Right cardiac atrium (tissue), 5 donors: ENCODE measurements at places on chromosomes 4 and X. TPM values are rescaled to one million over a fixed set of nuclear protein-coding genes. Genes with fewer than 3 reads are reported as not detected.

Gene CYSLTR1
- total RNA-seq, result 0.84 TPM

Gene TMPRSS11D
- not detected for total RNA-seq

DNA sequence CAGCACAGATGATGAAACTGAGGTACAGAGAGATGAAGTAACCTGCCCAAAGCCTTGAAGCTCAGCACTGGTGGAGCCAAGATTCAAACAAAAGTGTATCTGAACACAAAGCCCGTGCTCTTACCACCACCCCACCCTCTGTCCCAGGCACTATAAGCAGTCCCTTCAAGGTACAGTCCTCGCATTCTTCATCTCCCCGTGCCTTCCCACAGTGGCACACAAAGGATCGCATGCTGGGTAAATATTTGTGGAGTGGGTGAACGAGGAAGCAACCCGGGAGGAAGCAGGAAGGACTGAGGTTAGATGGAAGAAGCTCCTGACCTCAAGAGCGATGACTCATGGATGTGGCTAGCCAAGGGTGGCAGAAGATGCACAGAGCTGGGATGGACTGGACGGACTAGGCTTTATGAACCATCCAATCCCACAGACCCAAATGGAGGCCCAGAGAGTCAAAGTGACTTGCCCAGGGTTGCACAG lies 18.4 kb downstream of the IQSEC2 start:
- DNase-seq, result no peak

Gene PABPC5
- total RNA-seq, result 2.8 TPM

DNA sequence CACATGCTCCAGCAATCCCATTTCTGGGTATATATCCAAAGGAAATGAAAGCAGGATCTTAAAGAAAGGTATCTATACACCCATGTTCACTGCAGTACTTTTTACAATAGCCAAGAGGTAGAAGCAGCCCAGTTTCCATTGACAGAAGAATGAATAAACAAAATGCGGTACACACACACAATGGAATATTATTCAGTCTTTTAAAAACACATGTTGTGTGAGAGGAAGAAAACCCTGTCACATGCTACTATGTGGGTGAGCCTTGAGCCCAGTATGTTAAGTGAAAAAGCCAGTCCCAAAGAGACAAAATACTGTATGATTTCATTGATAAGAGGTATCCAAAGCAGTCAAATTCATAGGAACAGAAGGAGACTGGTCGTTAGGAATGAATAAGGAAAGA lies 6.3 kb downstream of the ANXA3 start:
- DNase-seq, result no peak

Gene F8A3
- total RNA-seq, result 6.1 TPM

DNA sequence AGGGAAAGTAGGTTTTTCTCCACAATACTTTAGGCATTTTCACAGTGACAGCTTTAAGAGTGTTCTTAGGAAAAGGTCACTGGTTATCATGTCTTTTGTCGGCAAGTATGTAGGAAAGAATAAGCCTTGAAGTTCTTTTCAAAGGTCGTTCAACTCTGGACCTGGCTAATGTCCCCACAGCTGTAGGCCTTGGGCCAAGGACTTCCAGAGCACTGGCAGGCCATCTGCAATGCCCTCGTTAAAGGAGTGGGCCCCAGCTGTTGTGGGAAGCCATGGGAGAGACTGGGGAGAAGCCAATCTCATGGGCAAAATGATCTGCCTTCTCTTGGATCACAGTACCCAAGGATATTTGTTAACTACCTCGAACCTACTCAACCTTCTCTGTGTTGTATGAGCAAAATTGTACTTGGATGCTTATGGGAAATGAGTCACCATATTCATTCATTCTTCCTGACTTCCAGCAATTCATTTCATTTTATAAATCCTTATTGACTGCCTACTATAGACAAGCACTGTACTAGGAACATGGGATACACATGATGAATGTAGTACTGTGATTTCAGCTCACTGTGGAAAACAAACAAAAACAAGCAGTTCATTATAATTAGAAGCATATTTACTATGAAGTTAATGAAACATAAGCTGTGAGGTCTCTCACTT lies 141.1 kb upstream of the KIT start:
- DNase-seq, result no peak

Gene FDCSP
- not detected for total RNA-seq

GRCh38 chr4:5100986-5101385 lies 49.7 kb downstream of the STK32B start:
- DNase-seq, result no peak

Gene ETDB
- not detected for total RNA-seq

Gene ATP11C
- 5.6 TPM for total RNA-seq

- no peak for DNase-seq
Measured at GRCh38 chrX:24173115-24173847, 23.8 kb downstream of the ZFX start.

- DNase-seq, result no peak
Measured at GRCh38 chr4:141046255-141046654, 87.0 kb downstream of the RNF150 start.

DNA sequence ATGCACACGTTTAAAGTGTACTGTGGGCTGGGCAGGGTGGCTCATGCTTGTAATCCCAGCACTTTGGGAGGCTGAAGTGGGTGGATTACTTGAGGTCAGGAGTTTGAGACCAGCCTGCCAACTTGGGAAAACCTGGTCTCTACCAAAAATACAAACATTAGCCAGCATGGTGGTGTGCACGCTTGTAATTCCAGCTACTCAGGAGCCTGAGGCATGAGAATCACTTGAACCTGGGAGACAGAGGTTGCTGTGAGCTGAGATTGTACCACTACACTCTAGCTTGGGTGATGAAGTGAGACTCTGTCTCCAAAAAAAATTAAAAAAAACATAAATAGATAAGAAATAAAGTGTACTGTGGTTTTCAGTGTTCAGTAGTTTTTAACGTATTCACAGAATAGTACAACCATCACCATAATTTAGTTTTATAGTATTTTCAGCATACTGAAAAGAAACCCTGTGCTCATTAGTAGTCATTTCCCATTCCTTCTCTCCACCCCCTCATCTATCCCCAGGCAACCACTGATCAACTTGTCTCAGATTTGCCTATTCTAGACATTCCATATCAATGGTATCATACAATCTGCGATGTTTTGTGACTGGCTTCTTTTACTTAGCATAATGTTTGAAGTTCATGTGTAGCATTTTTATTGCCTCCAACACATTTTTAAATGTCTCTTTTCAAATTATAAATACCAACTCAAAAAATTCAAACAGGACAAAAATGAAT lies 19.1 kb downstream of the SLAIN2 start:
- DNase-seq, result no peak

DNA sequence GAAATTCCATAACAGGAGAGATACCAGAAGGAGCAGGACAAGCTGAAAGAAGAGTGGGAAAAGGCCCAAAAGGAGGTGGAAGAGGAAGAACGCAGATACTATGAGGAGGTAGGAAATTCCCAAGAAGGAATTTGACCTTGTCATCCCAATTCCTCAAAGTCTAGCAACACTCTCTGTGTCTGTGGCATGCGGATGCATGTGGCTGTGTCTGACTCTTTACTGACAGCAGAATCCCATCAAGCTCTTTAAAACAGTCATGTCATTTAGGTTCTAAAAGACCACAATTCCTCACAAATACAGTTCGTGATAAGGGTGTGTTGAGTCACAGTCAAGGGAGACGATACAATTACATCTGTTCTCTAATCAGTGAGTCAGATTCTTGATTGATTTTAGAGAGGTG lies 68.5 kb downstream of the PHOX2B start:
- no peak for DNase-seq

DNA sequence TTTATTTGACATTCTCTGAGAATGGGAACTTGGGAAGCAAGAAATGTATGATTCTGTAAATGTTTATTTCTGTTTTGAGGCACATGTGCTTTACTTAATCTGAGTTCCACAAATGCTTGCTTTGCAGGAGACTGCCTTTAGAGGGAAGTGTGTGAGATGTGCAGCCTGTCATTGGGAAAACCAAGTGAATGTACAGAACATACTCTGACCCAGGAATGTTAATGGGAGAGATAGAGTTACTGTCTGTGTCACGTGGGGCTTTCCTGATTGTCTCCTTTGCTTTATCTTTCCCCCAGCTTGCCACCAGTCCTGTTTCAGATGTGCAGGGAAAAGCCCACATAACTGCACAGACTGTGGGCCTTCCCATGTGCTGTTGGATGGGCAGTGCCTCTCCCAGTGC lies 218.6 kb upstream of the ANXA3 start:
- DNase-seq, result no peak

- peak; percentile 35 for DNase-seq
Measured at GRCh38 chrX:153766871-153767673, 3.0 kb downstream of the PLXNB3 start.

Gene SHISA3
- total RNA-seq, result 3.5 TPM

DNA sequence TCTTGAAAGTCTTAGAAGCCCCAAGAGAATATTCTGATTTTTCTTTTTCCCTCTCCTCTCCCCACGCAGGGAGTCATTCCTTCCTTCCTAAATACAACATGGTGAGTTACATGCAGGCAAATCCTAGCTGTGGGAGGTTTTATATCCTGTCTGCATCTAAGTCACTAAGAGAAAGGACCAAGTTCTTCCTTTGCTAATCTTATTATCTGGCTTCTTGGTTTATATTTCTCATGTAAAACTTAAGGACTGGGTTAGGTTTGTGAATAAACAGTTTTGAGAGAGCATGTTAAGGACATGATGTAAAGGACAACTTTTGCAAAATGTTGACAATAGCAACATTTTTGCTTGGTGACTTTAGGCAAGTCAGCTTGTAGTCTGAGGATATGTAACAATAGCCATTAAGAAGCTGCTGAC lies 5.1 kb upstream of the CXCL9 start:
- no peak for DNase-seq

Gene IGBP1
- total RNA-seq, result 42.9 TPM

Gene HS3ST1
- total RNA-seq, result 4.7 TPM

Gene FAM9C
- not detected for total RNA-seq

DNA sequence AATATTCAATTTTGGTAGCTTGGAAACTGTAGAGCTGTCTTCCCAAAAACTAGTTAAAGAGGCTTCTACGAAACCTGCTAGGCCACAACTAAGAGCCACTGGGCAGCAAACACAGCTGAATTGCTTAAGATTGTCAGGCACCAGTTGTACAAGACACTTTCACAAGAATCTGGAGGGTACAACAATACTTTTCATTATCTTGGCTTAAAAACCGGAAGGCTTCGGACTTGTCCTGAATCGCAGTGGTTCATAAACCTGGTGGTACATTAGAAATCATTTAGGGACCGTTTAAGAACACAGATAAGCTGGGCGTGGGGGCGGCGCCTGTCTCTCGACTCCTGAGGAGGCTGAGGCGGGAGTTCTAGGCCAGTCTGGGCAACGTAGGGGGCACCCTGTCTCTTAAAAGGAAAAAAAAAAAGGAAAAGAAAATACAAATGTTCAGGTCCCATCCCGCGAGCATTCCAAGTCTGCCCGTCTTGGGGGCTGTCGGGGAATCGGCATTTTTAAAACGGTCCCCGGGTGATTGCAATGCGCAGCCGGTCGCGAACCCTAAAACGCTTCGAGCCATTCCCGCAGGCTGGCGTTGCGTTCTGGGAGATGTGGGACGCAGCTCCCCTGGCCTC lies 763 bp downstream of the PYURF start:
- peak; percentile 83 for DNase-seq

GRCh38 chr4:53651156-53651735 lies 60.0 kb upstream of the LNX1 start:
- no peak for DNase-seq

DNA sequence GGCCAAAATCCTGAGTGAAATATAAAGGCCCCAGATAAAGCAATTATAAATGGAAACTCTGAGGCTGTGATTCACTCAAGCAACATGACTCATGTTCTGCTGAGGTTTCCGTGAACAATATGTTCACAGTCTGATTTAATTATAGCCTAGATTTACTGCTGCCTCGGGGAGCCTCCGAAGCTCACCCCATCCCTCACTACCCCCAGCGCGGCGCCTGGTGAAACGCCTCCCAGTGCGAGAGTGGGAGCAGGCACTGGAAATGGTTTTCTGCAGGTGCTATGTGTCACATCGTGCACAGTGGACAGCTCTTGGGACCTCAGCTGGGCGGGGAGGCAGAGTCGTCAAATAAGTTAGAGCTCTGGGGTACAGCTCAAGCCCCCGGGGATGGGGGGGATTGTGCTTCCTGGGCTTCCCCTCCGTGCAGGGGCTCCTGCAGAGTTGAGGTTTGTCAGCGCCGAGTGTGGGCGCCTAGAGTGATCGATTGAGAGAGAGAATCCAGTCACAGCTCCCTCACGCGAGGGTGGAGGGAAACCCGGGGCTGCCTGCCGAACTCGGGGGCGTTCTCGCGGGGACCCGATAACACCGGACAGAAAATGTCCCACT lies 110.6 kb downstream of the PHKA2 start:
- peak; percentile 67 for DNase-seq

- DNase-seq, result no peak
Measured at GRCh38 chr4:71444395-71444794, 105.6 kb downstream of the SLC4A4 start.

DNA sequence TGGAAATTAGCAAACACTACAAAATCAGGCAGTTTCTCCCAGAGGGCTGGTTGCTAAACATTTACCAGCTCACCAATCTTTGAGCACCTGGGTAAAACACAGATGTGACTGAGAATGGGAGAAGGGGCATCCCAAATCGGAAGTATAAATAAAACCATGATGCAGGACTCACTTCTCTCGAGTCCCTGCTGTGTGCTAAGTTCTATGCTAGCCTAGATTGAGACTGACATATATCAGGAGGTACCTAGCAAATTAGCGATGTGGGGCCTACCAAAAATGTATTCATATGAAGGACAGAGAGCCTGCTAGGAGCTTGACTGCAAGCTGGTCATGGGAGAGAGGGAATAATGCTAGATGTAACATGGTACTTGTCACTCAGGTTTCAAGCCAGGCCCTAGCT lies 171.9 kb upstream of the PGRMC2 start:
- no peak for DNase-seq

DNA sequence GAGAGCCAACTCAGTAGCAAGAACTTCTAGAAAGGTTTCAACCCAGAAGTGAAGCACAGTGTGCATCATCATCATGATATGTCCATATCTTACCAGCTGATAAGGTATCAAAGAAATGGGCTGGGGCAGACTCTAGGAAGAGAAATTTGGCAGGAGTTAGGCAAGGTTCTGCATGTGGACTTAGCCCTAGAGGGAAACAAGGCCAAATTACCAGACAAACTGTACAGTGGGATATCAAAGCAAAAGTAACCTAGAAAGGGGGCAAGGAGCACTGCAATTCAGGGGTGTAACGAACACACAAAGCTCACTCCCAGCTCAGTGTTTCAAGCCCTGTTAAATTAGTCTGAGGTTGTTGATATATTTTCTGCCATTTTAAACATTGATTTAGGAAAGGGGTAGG lies 407.4 kb downstream of the SMARCA1 start:
- no peak for DNase-seq

GRCh38 chrX:1205681-1206611 lies 6.5 kb downstream of the CRLF2 start:
- no peak for DNase-seq

Gene CXCL13
- not detected for total RNA-seq

Gene RAB41
- not detected for total RNA-seq

DNA sequence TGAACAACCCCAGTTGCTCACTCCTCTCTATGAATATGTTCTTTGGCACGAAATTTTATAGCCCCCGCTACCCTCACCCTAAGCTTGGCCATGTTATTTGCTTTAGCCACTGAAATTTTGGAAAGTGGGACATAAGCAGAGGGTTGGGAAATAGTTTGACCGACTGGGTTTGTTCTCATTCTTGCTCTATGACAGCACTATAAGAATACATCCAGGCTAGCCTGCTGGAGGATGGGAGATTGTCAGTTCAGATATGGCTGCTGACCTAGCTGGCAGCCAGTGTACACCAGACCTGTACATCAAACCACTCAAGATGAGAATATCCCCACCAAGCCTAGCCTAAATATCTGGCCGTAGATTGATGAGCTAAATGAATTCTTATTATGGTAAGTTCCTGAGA lies 298.1 kb downstream of the PDGFC start:
- no peak for DNase-seq

Gene TCEAL6
- not detected for total RNA-seq

Gene ANOS1
- total RNA-seq, result 3.3 TPM
